ENCODE measurements at places on chromosomes 4 and X. TPM values are rescaled to one million over a fixed set of nuclear protein-coding genes. Genes with fewer than 3 reads are reported as not detected.

DNA sequence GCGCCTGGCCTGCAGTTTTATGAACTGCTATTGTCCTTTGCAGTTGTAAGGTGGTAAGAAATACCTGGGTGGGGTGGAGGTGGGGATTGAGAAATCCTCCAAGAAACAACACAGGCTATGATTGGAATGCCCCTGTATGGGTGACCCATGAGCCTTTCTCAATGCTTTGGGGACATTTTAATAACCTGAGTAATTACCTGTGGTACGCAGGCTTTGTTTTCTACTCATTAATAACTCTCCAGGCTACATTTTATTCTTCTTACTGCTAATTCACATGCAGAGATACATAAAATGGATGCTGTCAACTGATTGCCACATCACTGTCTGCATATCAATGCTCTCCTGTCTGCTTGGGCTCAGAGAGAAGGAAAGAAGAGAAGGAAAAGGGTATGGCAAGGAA, 41.8 kb downstream of the PHEX start:
- no peak for DNase-seq

- DNase-seq: no peak
Observed at GRCh38 chr4:53183754-53184153, 182.1 kb downstream of the SCFD2 start.

DNA sequence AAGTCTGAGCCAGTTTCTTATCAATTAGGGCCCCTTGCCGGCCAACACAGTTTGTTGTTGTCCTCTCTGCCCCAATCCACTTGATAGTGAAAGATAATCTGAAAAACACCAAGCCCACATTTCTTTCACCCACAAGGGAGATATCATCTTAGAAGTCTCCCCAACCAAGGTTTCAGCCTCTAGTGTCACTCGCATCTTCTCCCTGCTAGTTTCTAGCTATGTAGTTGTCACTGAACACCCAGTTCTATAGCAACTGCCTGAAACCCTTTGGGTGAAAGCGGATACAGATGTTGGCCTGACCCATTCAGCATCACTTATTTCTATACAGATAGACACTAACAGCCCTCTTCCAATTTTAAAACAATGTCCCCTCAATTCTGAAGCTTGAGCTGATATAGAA, 116.3 kb downstream of the BMP15 start:
- DNase-seq: no peak

GRCh38 chr4:153140294-153140693, 63.9 kb upstream of the TRIM2 start:
- no peak for DNase-seq

DNA sequence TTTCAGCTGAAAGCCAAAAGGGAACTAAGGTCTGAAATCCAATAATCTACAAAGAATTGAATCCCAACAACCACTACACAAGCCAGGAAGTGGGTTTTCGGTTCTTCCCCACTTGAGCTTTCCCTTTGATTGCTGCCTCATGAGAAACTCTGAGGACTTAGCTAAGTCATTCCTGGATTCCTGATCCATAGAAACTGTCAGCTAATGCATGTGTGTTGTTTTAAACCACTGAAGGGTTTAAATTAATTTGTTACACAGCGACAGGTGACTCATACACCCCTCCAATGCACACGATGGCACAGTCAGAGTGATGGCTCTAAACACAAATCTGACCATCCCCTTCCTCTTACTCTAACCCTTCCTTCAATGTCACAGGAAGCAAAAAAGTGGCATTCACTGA, 282.9 kb downstream of the RAB28 start:
- no peak for DNase-seq

DNA sequence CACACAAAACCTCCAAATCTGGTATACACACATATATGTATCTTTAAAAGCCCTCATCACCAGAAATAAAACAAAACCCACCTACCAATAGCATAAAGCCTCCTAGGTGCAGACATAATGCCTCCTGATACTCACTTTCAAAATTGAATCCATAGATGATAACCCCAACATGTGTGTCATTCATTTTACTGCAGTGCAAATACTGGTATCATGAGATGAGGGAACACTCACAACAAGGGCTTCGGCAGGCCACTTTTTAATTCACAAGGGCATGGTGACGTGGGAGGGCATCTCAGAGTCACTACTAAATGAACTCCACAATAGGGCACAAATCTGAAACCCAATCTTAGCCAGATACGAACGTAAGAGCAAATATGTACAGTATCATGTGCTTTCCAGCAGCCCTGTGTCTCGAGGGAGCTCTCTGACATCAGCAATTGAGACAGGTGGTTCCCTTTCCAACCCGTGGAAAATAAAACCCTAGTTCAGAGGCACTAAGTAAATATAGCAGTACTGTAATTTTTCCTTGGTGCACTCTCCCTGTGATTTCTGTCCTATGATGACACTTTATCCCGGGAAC, 14.1 kb upstream of the PPARGC1A start:
- no peak for DNase-seq

GRCh38 chr4:8105306-8106100, 53.1 kb downstream of the ABLIM2 start:
- DNase-seq: no peak

Gene PPP1R2C
- not detected for total RNA-seq

DNA sequence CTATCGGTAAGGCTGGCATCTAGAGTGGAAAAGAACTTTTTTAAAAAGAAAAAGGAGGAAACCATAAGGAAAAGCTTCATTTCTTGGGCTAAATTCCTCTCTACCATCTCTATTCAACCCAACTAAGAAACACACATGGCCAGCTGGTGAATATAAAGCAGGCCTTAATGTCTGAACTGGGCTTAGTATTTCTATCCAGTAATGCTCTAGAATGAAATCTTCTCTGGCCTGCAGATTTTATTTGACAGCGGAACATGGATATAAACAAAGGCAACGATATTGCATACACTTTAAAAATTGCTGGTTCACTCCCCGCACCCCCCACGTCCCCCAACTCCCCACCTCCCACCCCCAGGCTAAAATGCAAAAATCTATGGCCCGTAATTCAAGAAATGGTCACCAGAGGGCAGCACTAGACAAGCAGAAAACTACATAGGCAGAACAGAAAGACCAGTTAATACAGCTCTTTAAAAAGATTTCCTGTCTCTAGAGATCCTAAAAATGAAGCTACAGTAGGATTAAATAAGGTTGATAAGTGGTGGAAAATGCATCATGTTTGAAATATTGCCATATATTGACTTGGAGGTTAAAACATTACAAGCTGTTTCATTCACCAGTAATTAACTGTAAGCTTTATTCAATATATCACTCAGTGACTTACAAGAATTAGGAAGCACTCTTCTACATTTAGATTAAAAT, 155.2 kb upstream of the GALNT7 start:
- DNase-seq: no peak

DNA sequence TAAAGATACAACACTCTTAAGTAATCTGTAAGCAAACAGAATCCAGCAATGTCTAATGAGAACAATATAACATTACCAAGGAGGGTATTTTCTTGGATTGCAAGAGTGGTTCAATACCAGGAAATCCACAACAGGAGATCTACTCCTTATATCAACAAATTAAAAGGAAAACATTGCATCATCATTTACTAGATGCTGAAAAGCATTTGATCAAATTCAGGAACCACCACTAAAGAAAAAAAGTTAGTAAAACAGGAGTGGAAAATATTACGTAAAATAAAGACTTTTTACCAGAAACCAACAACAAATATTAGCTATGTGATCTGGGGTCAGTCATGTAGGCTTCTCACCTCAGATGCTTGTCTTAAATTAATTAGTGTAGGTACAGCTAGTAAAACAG, 66.8 kb upstream of the MAB21L2 start:
- no peak for DNase-seq

- DNase-seq: no peak
Observed at GRCh38 chr4:98963538-98964433, 31.7 kb upstream of the METAP1 start.

All from thoracic aorta (tissue), 2 donors.